ENCODE measurements at places on chromosomes 13 and 19.

DNA sequence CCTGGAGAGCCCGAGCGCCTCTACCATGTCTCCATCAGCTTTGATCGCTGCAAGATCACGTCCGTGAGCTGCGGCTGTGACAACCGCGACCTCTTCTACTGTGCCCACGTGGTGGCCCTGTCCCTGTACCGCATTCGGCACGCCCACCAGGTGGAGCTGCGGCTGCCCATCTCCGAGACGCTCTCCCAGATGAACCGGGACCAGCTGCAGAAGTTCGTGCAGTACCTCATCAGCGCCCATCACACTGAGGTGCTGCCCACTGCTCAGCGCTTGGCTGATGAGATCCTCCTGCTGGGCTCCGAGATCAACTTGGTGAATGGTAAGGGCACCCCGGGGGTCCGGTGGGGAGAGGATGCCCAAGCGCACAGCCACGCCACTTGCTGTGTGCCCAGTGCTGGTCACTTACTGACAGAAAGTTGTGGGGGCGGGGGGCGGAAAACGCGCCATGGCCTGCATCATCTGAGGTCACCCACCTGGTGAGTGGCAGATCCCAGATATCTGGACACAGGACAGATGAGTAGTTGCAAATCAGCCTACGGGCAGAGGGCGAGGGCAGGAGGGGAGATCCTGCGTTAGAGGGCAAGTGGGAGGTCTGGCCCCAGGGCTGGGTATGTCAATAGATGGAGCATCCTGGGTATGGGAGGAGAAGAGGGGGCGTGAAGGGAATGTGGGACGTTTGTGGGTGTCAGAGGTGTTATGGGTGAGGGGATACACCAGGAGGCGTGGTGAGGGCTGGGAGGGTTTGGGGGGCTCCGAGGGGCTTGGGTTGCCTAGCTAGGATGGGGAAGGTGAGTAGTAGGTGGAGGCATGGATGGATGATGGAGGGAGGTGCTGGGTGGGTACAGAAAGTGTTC lies 9.8 kb downstream of the ZSWIM4 start:
- DNase-seq, result no peak

GRCh38 chr19:51800473-51801244 lies 5.7 kb downstream of the FPR3 start:
- no peak for DNase-seq

GRCh38 chr13:92682832-92683517 lies 543.6 kb upstream of the GPC6 start:
- DNase-seq, result no peak

DNA sequence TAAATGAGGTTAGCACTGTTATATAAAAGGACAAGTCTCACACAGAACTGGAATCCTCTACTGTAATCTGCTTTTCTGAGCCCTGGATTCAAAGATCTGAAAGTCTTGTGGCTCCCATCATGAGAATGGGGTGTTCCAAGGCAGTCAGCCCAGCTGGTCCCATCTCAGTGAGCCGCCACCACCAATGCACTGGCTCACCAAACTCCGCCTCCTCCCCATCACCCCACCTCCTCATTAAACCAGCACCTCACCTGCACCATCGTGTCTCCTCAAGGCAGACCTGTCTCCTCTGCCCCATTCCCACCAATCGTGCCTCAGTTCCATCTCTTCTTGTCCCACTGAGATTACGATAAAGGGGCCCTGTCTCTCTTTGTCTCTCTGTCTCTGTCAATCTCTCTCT lies 166.7 kb downstream of the USP12 start:
- DNase-seq, result no peak

DNA sequence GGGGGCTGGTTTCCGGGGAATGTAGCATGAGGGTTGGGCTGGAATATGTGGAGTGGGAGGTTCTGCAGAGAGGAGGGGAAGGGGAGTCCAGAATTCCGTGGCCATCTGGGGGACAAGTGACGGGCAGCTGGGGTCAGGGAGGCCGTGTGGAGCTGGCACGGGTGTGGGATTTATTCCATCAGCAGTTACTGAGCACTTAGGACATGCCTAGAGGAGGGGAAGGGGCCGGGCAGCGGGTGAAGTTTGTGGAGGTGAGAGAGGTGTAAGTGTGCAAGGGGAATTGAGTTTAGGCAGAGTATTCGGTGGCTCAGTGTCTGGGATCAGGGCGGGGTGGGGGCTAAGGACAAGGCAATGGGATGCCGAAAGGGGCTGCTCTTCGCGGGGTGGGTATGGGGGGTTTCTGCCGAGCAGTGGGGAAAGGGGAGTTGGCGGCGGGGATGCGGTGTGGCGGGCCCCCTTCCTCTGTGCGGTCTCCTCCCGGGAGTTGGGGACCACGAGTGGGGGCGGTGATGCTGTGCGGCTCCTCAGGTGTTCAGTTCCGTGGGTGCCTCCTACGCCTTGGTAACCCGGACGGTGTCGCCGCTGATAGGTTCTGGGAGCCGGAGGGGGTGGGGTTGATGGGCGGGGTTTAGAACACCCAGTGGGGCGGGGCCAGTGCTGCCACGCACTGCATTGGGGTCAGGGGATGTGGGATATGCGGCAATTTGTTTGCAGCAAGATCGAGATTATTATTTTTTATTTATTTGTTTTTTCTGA lies 5.4 kb downstream of the CCDC61 start:
- DNase-seq, result peak; percentile 53

DNA sequence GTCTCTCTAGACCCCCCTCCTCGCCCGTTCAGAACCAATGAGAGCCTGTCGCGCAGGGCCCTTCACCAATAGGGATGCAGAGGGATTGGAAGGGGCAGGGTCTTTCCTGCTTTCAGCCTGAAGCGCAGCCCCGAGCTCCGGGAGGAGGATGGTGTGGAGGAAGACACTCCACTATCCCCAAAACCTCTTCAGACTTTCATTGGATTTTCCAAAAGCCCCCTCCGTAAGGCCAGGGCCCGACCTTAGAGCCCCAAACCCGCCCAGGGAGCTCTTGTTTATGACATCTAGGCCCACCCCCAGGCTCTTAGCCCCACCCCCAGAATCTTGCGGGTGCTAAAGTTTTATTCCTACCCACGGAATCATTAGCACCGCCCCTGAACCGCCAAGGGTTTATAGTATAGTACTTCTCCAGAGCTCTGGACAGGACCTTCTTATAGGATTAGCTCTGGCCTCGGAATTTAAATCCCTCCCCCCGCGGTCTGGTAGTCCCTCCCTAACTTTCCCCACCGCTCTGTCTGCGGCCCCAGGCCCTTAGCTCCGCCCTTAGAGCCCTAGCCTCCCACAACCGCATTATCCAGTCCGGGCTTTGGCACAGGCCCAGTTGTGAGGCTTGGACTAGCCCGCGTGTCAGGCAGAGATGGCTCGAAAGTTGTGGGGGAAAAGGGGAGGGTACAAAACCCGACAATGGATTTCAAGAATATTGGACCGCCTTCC lies 6.6 kb upstream of the EML2 start:
- peak; percentile 62 for DNase-seq

- DNase-seq, result no peak
Observed at GRCh38 chr13:108352599-108352998, 83.1 kb downstream of the TNFSF13B start.

DNA sequence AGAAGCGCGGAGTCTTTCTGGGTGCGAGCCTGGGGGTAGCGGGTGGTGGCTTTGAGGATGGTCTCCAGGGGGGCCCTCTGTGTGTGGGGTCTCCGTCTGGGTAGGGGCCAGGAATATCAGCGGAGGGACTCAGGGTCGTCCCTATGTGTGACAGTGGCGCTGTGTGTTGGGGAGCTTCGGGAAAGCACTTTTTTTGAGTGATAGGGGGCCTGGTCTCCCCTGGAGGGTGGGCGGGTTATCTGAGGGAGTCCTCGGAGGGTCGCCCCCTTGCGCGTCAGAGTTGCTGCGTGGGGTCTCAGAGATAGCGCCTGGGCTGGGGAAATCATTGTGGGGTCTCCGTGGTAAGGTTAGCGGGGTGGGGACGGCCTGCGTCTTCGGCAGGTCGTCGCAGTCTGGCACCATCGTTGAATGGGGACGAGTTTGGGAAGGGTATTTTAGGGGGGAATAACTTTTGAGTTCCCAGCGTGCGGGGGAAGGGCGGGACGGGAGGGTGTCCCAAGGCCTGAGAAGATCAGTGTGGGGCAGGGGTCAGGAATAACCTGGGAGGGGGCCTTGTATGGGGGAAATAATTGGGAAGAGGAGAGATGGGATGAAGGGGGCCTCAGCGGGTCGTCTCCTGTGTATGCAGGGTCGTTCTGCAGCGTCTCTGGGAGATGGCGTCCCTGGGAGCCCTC lies 857 bp downstream of the IER2 start:
- no peak for DNase-seq

GRCh38 chr19:17866964-17867486 lies 4.7 kb upstream of the SLC5A5 start:
- no peak for DNase-seq

DNA sequence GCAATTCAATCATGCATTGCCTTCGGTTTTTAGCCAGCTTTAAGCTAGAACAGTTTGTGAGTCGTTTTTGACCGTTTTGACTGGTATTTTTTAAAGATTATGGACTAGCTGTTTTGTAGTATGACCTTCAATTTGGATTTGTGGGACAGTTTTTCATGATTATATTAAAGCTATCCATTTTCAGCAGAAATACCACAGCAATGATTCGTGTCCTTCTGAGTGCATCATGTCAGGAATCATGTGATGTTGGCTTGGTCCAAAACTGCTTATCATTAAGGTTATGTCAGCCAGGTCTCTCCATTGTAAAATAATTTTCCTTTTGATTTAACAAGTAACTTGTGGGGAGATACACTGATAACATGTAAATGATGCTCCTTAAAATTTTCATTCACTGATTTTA lies 229.0 kb downstream of the POSTN start:
- DNase-seq, result no peak

GRCh38 chr19:14830702-14831101 lies 4.3 kb downstream of the OR7A5 start:
- DNase-seq, result no peak

- DNase-seq, result no peak
Observed at GRCh38 chr13:98335721-98336120, 158.7 kb upstream of the RNF113B start.

- no peak for DNase-seq
Observed at GRCh38 chr19:15248648-15249527, 16.6 kb upstream of the EPHX3 start.

DNA sequence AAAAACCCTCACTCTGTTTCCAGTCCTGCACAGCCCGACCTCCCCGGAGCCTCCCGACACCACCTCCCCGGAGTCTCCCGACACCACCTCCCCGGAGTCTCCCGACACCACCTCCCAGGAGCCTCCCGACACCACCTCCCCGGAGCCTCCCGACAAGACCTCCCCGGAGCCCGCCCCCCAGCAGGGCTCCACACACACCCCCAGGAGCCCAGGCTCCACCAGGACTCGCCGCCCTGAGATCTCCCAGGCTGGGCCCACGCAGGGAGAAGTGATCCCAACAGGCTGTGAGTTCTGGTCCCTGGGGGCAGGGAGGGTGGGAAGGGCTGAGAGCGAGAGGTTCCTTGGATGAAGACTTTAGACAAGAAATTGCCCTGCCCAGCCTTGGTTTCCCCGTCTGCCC lies 5.4 kb downstream of the MADCAM1 start:
- DNase-seq, result no peak

DNA sequence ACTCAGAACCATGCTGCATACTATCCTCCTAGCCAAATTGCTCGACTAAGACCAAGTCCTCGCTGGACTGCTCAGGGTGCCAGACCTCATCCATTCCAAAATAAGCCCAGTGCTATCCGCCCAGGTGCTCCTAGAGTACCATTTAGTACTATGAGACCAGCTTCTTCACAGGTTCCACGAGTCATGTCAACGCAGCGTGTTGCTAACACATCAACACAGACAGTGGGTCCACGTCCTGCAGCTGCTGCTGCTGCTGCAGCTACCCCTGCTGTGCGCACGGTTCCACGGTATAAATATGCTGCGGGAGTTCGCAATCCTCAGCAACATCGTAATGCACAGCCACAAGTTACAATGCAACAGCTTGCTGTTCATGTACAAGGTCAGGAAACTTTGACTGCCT lies 1.5 kb downstream of the PABPC3 start:
- no peak for DNase-seq

GRCh38 chr19:30364866-30365800 lies 7.1 kb upstream of the ZNF536 start:
- no peak for DNase-seq

GRCh38 chr13:77544355-77544754 lies 8.8 kb downstream of the SCEL start:
- no peak for DNase-seq

- no peak for DNase-seq
Observed at GRCh38 chr19:43525836-43526771, 897 bp downstream of the ETHE1 start.

DNA sequence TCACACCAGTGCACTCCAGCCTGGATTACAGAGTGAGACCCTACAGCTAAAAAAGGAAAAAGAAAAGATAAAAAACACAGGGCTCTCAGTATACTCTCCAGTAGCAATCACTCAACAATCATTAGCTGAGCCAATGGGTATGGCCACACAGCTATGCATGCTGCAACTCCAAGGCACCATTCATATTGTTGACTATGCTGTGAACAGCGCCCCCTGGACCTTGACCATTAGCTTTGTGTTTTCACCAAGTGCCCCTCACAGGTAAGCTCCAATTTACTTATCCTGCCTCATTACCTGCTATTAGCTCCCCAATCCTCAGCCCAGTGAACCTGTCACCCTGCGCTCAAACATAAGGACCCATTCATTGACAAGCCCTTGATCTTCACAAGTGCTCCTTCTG lies 35.8 kb downstream of the ZIC5 start:
- DNase-seq, result no peak

GRCh38 chr13:22014469-22014868 lies 343.6 kb downstream of the FGF9 start:
- DNase-seq, result no peak

DNA sequence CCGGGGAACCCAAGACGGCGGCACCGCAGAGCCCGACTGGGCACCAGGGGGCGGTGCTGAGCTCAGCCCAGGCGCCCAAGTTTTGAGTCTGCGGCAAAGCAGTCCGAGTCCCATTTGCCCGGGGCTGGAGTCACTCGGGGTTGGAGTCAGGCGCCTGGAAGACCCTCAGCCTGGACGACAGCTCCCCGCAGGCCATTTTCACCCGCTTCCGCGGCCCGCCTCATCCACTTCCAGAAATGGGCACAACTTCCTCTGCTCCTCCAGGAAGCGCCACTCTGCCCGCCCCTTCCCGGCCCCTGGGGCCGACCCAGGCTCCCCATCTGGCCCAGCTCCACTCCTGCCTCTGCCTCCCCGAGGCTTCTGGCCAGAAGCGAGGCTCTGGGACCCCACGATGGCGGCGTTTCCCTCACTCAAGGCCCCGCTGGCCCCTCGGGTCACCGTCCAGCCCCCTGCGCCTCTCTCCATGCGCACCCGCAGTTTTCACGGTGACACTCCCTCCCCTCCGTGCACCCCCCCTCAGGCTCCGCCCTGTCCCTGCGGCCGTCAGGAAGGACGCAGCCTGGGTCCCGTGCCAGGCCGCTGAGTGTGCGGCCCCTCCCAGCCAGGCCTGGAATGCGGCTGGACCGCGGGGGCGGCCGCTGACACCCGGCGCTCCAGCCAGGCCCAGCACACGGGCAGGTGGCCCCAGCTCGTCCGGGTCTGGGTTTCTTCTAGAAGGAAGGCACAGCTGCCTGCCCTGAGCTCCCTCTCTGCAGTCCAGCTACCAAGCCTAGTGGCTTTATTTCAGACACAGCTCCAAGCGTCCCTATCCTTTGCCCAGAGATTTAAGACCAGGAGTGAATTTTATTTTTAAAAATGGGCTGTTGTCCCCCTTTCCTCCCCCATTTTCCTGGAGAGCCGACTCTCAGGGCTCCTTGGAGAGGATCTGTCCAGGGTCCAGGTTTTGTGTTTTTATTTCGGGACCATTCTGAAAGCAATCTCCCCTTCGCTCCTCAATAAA lies 4.7 kb downstream of the SERTAD1 start:
- DNase-seq, result peak; percentile 63

GRCh38 chr13:28313579-28313978 lies 175.2 kb downstream of the PAN3 start:
- DNase-seq, result no peak

GRCh38 chr13:64164435-64164834 lies 2748.8 kb upstream of the PCDH20 start:
- no peak for DNase-seq

GRCh38 chr19:48965806-48966540 lies 864 bp downstream of the FTL start:
- peak; percentile 78 for DNase-seq

All from activated T-helper 1 cell treated with anti-CD3 and anti-CD28 coated beads, Interleukin-2, amount 50 U/mL, for 16 hours (primary cell).